T-helper 2 cell (primary cell): ENCODE measurements at places on chromosomes 4 and X.
A peak's percentile ranks its signal among the peaks of the same experiment; 100 is the strongest.

- DNase-seq = no peak
Measured at GRCh38 chr4:118909173-118909956, 20.7 kb downstream of the SYNPO2 start.

DNA sequence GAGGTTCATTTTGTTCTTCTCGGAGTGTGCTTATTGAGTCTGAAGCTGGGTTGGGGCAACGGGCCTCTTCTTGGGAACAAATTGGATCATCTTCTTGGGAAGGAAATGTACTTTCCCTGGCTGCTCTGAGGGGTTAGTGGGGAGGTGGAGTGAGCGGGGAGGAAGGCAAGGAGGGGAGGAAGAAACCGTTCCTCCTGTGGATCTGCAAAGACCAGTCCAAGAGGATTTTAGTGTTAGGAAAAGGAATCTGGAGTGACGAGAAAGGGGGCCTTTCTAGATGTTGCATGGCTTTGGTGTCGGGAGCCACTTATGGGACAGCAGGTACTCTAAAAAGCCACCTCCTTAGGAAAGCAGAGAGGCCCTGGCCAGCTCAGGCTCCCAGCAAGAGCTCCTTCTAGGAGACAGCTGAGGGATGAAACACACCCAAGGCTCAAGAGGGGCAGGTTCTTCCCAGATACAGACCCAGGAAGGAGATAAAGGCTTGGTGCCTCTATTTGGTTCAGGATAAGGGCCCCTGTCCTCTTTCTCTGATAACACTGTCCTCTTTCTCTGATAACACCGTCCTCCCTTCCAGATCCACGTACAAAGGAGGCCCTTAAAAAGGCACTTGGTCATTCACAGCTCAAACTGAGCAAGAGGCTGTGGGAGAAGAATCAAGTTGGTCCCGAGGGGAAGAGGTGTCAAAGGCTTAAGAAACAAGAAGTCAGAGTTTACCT lies 451 bp downstream of the SOD3 start:
- DNase-seq = no peak

- DNase-seq = no peak
Measured at GRCh38 chr4:126752126-126752525, 880.6 kb upstream of the INTU start.

- DNase-seq = no peak
Measured at GRCh38 chr4:140212646-140213045, 58.7 kb upstream of the MAML3 start.

- DNase-seq = no peak
Measured at GRCh38 chr4:74105656-74106280, 6.8 kb upstream of the CXCL2 start.

DNA sequence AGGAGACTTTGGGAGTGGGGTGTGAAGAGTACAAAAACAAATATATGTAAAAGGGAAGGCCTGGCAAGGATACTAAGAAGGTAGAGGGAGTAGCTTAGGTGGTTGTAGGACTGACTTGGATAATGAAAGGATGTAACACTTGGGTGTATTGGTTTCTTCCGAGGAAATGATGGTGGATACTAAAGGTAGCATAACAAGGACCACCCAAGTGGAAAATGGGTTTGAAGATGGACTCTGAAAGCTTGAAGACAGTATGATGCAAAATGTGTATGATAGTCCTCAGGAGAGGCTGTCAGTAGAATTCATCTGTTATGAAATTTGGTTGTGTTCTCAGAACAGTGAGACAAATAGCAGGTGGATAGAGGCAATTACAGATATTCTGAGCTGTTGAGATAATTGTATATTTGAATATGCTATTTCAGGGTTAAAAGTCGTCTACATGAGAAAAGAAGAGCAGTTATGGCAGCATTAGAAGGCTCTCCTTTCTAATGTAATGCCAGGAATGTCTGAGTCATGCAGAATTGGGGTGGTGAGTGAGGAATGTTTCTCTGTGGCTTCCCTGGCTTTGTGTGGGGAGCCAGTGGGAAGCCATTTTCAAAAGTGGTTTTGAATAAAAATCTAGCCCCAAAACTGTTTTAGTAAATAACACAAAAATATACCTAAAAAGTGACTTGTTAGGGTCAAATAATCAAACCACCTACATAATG lies 75.6 kb downstream of the FHIP1A start:
- no peak for DNase-seq

- DNase-seq = no peak
Measured at GRCh38 chr4:2083826-2084160, 24.7 kb downstream of the NAT8L start.

- no peak for DNase-seq
Measured at GRCh38 chr4:180532691-180533090, 1710.5 kb upstream of the TENM3 start.

DNA sequence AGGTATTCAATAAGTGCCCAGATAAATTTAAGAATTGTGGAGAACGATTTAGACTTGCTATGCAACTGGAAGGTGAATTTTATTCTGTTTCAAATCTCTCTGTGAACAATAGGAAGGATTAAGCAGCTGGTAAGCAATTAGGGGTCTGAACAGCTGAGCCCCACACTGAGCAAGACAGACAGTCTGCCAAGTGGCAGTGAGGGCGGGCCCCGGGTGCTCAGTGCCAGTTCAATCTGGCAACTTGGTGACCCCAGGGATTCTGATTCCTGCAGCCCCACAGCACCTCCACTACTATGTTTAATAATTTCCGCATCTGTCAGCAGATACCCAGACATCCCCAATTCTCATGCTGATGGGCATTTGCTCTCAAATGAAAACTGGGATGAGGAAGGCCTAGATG lies 317.3 kb downstream of the PPP1R2C start:
- DNase-seq = no peak

- DNase-seq = no peak
Measured at GRCh38 chrX:111695297-111695880, 14.4 kb downstream of the ALG13 start.

- no peak for DNase-seq
Measured at GRCh38 chr4:73021634-73022033, 47.9 kb downstream of the COX18 start.

GRCh38 chr4:82983444-82983843 lies 27.2 kb downstream of the LIN54 start:
- DNase-seq = no peak

DNA sequence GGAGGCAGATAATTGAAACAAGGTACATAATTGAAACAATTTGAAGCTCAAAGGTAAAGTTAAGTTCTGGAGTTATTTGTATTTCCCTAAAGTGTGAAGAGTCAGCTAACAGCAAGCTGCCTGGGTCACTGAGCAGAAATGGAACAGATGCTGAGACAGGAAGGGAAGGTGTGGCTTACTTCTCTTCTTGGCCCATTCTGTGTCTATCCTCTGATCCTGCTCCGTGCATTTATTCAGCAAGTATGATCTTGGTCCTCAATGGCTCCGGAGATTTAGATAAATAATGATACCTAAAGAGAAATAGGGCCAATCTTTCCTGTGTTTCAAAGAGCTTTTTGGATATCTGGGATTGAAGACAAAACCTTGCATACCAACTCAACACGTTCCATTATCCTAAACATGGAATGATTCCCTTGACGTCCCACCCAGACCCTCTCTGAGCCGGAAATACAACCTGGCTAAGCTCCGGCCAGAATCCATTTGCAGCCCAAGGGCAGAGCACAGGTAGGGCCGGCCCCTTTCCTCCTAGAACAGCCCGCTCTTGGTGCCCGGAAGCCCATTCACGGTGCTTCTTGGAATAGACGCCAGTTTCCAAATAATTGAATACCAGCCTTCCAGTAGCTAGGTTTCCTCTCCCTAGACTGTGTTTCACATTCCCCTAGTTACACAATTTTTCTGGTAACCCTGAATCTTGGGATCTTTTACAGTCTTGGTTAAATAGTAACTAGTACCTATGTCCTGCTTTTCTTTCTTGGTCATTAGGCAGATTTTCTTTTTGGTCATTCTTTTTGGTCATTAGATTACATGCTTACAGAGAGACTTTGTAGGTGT lies 211.0 kb downstream of the NWD2 start:
- DNase-seq = no peak

DNA sequence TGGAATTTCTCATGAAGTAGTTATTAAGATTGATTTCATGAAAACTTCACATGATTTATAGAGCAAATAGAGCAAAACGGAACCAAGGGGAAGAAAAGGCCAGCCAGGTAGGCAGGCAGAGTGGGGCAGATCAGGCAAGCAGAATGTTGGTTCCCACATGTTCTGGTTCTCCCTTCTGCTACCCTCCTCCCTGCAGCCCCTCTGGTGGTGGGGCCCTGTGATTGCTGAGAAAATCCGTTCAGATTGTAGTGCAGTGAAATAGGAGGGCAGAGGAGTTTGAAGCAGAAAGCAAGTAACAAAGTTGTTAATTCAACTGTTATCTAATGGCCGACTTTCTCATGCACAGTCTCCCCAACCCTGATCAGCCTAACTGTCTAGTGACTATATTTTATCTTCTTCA lies 185.3 kb downstream of the MID1IP1 start:
- DNase-seq = no peak

GRCh38 chrX:111869639-111870034 lies 6.3 kb upstream of the TRPC5OS start:
- peak; percentile 36 for DNase-seq

GRCh38 chrX:31658360-31658759 lies 586.5 kb upstream of the FTHL17 start:
- no peak for DNase-seq

DNA sequence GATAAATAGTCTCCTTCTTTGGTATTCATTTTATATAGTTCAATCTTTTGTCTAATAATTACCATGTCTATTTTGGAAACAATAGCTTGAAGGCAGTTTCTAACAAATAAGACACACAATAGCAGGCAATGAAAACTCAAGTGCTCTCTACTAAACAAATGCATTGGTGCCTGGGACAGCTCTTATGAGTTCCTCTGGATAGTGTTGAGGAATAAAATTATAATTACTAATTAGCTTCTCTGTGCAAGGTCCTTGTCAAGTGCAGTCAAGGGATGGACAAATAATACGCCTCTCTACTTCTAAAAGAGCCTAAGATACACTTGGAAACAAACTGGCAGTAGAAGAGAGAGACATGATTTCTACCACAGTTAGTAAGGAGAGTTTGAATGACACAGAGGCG lies 229.0 kb upstream of the GLRA2 start:
- no peak for DNase-seq

GRCh38 chrX:2498781-2499302 lies 1.9 kb downstream of the DHRSX start:
- no peak for DNase-seq

- DNase-seq = no peak
Measured at GRCh38 chr4:185862340-185862739, 50.3 kb upstream of the SORBS2 start.

- no peak for DNase-seq
Measured at GRCh38 chrX:22135171-22135711, 103.1 kb downstream of the PHEX start.

GRCh38 chr4:5124876-5125275 lies 73.6 kb downstream of the STK32B start:
- DNase-seq = no peak

GRCh38 chrX:129823115-129823514 lies 20.6 kb downstream of the ZDHHC9 start:
- peak; percentile 2 for DNase-seq

DNA sequence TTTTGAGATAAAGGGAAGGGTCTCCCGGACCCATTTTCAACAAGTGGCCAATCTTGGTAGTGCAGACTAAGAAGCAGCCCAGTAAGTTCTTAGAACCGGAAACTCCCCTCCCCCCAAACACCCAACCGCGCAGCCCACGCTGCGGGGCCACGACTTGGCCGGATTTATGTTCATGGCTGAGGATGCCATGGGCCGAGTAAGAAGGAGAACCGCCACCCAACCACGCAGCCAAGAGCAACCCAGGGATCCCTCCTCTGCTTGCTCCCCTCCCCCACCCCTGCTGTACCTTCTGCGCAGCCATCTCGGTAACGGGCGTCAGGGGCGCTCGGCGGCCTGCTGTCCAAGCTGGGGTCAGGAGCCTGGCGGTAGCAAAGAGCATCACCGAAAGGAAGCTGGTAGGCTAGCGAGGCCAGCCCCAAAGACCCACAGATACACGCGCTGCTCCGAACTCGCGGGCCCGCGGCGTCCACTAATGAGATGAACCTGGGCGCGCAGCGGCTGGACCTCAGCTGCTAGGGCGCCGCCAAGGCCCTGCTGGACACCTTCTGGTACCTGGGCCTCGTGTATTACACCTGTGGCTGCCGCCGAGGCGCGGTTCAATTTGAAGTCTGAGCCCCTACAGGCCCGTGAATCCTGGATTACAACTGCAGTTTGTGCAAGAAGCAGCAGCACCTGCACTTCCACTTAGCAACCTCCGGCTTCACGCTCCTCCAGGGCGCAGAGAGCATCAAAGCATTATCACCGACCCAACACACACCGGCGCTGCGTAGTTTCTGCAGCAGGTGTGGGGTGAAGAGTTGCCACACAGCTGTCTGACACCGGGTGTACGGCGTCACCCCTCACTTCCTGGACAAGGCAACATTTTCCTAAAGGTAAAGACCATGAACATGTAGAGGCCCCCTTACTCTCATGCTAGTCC lies 63.4 kb downstream of the NUDT10 start:
- peak; percentile 18 for DNase-seq

DNA sequence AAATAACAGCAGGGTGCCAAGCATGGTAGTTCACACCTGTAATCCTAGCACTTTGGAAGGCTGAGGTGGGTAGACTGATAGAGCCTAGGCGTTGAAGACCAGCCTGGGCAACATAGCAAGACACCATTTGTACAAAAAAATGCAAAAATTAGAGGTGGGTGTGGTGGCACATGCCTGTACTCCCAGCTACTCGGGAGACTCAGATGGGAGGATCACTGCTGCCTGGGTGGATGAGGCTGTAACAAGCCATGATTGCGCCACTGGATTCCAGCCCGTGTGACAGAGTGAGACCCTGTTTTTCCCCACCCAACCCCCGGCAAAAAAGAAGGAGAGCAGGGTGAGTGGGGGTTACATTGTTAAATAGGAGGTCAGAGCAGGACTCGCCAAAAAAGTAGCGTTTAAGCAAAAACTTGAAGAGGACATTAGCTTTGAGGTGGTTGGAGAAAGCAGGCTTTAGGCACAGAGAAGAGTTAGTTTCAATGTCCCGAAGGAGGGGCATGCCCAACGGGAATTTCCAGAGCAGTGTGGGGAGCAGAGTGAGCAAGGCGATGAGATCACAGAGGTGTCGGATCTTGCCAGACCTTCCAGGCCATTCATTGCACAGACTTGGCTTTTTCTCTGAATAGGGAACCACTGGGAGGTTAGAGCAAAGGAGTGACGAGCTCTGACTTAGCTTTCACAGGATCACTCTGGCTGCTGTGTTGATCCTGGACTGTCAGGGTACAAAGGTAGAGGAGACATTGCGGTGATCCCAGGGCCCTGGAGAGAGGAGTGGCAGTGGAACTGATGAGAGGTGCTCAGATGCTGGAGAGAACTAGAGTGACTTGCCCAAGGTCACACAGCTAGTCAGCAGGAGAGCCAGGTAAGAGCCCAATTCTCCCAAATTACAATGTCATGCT lies 70.6 kb downstream of the TRAPPC11 start:
- no peak for DNase-seq

DNA sequence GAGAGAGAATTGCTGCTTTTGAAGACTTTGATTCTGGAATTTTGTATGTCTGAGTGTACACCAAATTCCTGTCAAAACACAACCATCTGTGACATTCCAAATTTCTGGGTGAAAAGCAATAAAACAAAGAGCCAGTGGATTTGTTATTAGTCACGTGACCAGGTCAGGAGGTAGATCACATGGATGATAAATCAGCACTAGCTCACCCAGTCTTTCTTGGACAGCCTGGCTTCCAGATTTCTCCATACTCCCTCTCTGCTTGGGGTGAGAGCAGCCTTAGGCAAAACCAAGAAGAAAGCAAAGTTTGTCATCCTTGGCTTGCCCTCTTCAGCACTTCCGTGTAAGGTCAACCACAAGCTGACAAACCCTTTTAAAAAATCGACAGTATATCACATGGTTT lies 194.2 kb downstream of the CLCN4 start:
- no peak for DNase-seq
